ENCODE measurements at places on chromosomes 2 and 18. TPM values are rescaled to one million over a fixed set of nuclear protein-coding genes. Genes with fewer than 3 reads are reported as not detected.

The RAB31 gene
- total RNA-seq, result 50.5 TPM

The TMEM247 gene
- total RNA-seq, result not detected

The REG1B gene
- not detected for total RNA-seq

The PSMA8 gene
- not detected for total RNA-seq

The ZEB2 gene
- 44.4 TPM for total RNA-seq

The CGREF1 gene
- total RNA-seq, result 6.2 TPM

The RNU2-63P gene
- not detected for total RNA-seq

The ADRA2B gene
- not detected for total RNA-seq

The ZNF513 gene
- 11.1 TPM for total RNA-seq

The CD28 gene
- total RNA-seq, result not detected

The GNAL gene
- total RNA-seq, result 0.22 TPM

The SFTPB gene
- total RNA-seq, result under 0.01 TPM

The PFN4 gene
- total RNA-seq, result 0.62 TPM

The CRYBA2 gene
- total RNA-seq, result not detected

The HTR2B gene
- total RNA-seq, result 19.3 TPM

The ANKRD53 gene
- 0.50 TPM for total RNA-seq

The PAX8 gene
- total RNA-seq, result 0.12 TPM

The ERFE gene
- 2.1 TPM for total RNA-seq

The RAB6C gene
- total RNA-seq, result under 0.01 TPM

The CASP10 gene
- 4.5 TPM for total RNA-seq

The SERPINB2 gene
- total RNA-seq, result 2.4 TPM

The DNAH7 gene
- total RNA-seq, result 1.4 TPM

The MAIP1 gene
- 24.1 TPM for total RNA-seq

The RNF138 gene
- total RNA-seq, result 16.6 TPM

The PARD6G gene
- total RNA-seq, result 6.1 TPM

Measured in uterine smooth muscle cell (primary cell).